Naive B cell (primary cell): ENCODE measurements at places on chromosomes 16 and 17.

GRCh38 chr16:17983847-17984639, 352.5 kb downstream of the NPIPA8 start:
- no peak for DNase-seq

- DNase-seq = no peak
Observed at GRCh38 chr17:75639771-75640555, 6.7 kb downstream of the SMIM5 start.

- DNase-seq = no peak
Observed at GRCh38 chr16:77555791-77556190, 121.0 kb upstream of the ADAMTS18 start.

- no peak for DNase-seq
Observed at GRCh38 chr17:67443931-67444595, 67.0 kb downstream of the PITPNC1 start.

DNA sequence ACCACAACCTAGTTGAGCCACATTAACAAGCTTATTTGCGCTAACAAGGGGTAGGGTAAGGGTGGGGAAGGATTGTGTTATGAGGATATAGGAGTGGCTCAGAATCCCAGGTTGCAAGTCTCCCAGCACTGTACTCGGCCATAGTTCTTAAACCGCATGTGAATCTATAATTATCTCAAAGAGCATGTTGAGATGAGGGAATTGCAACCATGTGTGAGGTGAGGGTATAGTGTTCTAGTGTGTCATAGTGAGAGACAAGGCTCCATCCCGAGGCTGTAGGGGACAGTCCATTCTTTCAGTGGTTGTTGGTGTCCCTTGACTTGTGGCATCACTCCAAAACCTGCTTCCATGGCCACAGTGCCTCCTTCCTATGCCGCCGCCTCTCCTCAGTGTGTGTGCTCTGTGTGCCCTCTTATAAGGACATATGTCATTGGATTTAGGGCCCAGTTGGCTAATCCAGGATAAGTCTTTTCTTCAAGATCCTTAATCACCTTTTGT, 22.7 kb upstream of the ATP5MC1 start:
- DNase-seq = no peak

DNA sequence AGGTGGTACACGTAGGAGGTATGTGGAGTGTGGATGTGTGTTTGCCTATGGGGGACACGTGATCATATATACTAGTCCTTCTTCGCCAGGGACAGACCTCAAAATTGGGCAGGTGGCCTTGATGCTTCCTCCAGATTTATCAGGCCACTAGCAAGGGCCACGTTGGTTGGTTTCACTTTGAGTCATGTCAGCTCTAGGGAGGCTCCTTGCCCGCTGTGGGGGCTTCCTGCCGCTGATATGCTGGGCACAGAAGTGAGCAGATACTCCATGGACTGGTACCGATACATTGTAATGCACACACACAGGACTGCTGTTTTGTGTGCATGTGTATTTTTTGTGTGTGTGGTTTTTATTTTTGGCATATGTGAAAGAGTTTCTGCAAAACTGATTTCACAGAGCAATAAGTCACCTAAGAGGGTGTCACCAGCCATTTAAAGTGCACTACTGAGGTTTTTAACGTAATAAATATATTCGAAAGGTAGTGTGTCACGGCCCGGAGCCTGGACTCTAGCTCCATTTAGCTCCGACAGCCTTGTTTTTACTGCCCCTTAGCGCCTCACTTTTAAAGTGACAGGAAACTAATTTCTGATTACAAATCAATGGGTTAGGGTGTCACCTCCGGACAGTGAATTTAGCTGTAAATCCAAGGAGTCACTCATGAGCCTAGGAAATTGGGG, 605.5 kb upstream of the SALL1 start:
- no peak for DNase-seq
